Stimulated activated CD4-positive, alpha-beta T cell treated with anti-CD3 and anti-CD28 coated beads, Interleukin-4, amount 100 ng/mL, for 1 hour (primary cell): ENCODE measurements at places on chromosomes 2 and 18.

- no peak for DNase-seq
These were observed 380.6 kb downstream of the SPAG16 start for GRCh38 chr2:213664817-213665216.

DNA sequence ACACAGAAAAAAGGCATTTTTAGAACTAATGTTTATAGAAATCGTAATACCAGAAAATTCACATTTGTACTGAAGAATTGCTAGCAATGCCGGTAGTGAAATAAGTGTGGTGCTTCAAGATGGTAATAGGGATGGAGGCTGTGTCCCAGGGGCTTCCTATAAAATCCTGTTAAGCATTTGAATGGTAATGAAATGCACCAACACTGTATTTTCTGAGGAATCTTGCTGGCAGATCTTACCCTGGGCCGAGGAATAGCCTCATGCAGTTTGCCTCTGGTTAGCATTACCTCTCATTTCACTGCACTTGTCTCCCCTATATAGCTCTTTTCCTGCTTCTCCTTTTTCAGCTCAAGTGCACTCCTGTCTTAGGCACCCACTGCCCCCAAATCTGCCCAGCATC lies 501.6 kb upstream of the NRP2 start:
- DNase-seq, result no peak

DNA sequence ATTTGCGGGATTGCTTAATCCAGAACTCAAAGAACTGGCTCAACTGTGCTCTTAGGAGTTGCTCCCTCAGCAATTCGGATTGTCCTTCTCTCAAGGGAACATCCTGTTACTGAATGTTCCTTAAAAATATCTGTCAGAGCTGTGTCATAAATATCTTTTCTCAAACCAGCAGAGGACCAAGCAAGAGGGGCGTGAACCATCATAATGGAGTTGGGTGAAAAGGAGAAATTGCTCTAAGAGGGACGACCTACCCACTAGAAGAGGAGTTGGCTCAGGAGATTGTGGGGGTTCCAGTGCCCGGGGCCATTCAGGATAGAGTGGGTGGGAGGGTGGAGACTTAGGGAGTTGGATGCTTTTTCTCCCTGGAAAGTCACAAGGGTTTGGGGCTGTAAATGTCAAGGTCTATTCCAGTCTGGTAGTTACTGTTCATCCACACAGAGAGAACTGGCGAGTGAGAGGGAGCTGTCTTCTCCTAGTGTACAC lies 59.5 kb downstream of the MERTK start:
- no peak for DNase-seq

DNA sequence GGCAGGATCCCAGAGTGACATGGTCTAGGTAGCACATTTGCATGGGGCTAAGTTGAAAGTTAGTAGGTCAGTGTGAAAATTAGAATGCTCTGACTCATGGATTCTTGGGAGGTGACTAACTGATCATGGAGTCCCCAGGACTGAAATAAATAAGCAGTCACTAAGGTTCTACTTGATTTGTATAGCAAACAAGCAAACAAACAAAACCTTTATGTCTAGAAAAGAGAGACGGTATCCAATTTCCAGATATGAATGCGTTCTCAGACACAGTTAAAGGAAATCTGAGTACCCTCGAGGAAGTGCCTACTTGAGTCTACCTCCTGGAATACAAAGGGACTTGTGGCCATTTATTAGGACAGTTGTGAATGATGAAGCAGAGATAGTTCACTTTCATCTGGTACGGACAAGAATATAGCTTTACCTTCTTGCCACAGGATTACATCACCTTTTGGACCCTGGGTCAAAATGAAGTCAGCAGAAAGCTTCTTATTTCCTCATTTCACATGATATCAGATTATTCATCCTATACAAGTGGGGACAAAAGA lies 54.3 kb upstream of the AGPS start:
- no peak for DNase-seq

DNA sequence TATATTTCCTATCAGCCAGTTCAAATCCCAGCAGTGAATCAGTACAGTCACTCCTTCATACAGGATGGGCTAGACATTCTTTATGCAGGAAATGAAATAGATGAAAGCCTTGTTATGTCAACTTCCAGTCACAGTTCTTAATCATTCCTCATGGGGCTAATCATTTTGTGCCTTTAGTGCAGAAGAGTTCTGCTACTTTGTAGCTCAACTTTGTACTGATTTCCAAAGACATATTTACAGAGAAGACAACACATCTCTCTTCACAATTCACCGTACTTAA lies 593.9 kb upstream of the NETO1 start:
- DNase-seq, result no peak

DNA sequence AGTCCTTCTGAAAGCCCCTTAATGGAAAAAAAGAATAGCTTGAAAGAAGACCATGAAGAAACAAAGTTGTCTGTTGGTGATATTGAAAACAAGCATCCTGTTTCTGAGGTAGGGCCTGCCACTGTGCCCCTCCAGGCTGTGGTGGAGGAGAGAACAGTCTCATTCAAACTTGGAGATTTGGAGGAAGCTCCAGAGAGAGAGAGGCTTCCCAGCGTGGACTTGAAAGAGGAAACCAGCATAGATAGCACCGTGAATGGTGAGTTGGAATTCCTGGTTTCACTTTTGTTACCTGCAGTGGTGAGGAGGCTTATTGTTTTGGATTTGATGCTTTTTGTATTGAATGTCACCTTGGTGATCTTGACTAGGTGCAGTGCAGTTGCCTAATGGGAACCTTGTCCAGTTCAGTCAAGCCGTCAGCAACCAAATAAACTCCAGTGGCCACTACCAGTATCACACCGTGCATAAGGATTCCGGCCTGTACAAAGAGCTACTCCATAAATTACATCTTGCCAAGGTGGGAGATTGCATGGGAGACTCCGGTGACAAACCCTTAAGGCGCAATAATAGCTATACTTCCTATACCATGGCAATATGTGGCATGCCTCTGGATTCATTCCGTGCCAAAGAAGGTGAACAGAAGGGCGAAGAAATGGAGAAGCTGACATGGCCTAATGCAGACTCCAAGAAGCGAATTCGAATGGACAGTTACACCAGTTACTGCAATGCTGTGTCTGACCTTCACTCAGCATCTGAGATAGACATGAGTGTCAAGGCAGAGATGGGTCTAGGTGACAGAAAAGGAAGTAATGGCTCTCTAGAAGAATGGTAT lies 13.3 kb downstream of the SLC20A1 start:
- no peak for DNase-seq

DNA sequence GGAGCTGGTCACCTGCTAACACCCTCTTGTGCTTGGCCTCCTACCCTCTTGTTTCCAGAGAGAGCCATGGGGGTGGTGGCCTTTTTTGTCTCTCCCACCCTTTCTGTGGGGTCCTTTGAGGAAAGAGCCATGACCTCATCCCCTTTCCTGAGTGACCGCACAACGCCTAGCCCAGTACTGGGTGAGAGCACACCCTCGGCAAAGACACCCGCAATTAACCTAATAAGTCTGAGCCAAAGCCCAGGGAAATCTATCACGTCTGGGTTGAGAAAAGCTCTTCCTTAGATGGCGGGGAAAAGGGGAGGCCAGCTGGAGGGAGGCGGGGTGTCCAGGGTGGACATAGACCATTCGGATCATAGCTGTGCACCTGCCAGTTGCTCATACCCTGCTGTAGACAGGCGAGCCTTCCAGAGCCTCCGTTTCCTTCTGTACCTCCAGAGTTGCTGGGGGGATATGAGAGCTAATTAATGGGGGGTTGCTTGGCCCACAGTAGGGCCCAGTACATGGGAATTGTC lies 93.7 kb upstream of the MCFD2 start:
- no peak for DNase-seq

DNA sequence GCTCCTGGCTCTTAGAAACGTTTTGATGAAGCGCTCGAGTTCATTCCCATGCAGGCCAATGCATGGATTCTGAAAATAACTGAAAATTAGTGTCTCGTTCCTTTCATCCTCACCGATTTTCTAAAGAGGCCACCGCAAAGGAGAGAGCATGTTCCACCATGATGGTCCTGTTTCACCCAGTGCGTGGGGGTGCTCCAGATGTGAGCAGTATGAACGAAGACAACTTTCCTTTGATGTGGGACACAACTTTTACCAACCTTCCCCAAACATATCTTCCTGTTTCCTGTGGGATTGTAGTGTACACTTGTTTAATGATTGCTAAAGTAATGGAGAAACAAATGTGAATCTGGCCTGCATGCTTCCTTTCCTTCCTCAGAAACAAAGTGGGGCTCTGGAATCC lies 114.5 kb downstream of the PRPF40A start:
- no peak for DNase-seq
